ENCODE measurements at places on chromosomes 1 and 21.

DNA sequence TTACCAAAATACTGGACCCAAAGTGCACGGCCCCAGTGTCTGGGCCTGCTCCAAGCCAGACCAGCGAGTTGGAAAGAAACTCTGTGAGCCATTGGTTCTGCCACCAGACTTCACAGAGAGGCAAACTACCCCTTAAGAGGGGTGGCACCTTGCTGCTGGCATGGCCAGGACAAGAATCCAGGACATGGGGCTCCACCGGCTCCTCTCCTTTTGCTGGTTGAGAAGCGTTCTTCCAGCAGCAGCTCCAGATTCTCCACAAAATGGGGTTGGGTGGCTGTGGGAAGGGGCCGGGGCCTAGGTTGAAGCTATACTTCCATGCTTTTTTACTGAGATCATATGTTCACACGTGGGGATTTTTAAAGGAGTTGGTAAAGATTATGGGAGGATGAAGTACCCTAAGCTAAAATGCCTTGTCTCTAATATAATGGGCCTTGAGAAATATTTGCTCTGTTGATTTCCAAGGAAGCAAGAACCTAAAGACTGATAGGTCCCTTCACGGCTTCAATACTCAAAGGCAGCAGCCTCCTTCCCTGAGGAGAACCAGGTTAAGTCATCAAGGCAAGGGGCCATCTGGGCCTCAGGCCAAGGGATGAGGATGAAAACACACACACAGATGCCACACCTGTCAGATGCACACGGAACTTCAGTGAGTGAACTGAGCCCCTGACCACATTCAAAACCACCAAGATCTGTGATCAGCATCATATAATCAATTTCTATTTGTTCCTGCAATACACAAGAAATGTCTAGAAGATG, 3.1 kb downstream of the C1orf198 start:
- no peak for DNase-seq

GRCh38 chr1:44045064-44045463, 13.8 kb upstream of the SLC6A9 start:
- no peak for DNase-seq

- no peak for DNase-seq
Measured at GRCh38 chr1:180962178-180962577, 49.5 kb downstream of the KIAA1614 start.

- DNase-seq = peak; percentile 48
Measured at GRCh38 chr1:94236630-94237290, 624 bp downstream of the ARHGAP29 start.

DNA sequence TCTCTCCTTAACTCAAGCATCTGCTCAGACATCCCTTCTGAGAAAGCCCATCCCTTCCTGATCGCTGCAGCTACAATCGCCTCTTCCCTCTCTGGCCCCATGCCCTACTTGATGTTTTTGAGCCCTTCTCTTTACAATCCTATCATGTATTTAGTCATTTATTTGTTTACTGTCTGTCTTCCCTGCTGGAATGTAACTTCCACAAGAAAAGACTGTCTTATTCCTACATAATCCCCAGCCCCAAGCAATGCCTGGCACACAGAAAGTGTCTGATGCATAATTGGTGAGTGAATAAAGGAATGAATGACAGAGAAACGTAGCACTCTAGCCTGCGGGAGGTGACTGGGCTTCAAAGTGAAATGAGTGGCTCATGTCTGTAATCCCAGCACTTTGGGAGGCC, 25.4 kb downstream of the ECE1 start:
- DNase-seq = no peak

- no peak for DNase-seq
Measured at GRCh38 chr1:184379111-184379752, 7.6 kb upstream of the C1orf21 start.

- DNase-seq = no peak
Measured at GRCh38 chr1:14415396-14415795, 183.1 kb upstream of the KAZN start.

DNA sequence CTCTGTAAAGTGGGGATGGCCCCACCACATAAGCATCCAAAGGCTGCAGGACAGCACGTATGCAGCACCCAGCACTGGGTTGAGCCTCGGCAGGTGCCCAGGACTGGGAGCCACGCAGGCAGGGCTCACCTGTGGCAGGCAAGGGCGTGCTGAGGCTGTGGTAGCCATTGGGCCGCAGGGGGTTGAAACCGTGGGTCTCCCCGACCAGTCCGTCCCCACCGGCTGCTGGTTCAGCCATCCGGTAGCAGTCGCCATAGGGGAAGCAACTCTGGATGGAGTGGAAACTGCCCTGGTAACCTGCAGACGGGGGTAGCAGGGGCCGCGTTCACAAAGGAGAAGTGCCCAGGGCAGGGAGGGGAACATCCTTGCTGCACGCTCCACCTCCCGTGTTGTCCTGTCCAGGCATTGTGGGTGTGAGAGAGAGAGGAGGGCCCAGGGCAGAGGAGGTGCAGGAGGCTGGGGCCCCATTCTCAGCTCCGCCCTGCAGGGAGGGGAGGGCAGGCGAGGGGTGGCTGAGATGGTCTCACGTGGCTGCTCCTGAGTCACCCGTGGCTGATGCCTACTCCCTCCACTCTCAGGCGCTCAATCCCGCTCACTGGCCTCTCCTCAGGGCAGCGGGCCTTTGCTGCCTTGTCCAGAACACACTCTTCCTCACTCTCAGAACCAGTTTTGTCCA, 49.9 kb downstream of the DMRTB1 start:
- DNase-seq = no peak

GRCh38 chr21:44850905-44851657, 22.4 kb downstream of the PTTG1IP start:
- DNase-seq = no peak

GRCh38 chr1:110561596-110561995, 42.6 kb upstream of the KCNA10 start:
- DNase-seq = no peak

- DNase-seq = no peak
Measured at GRCh38 chr1:203491664-203492063, 2.3 kb upstream of the OPTC start.

- DNase-seq = no peak
Measured at GRCh38 chr1:164703960-164704411, 145.0 kb downstream of the PBX1 start.

GRCh38 chr1:162982364-162982763, 86.8 kb upstream of the RGS4 start:
- DNase-seq = no peak

- no peak for DNase-seq
Measured at GRCh38 chr1:107254306-107254705, 113.5 kb downstream of the NTNG1 start.

DNA sequence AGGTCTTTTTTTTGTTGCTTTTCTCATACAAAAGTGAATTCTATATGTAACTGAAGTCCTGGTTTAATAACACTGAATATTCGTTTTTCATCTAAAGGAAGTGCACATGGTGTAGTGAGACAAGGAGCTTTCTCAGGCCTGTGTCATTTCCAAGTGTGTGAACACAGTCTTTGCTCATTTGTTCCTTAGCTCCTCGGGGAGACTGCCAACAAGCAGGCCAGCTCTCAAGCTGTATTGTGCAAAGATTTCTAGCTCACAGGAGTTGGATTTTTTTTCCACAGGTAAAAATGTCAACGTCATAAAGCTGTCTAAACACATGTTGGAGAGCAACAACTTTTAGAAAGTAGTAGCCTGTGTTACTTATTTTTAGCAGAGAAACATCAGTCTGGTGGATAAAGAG, 87.8 kb upstream of the S1PR1 start:
- DNase-seq = peak; percentile 25

- no peak for DNase-seq
Measured at GRCh38 chr1:153364156-153364555, 6.5 kb downstream of the S100A9 start.

DNA sequence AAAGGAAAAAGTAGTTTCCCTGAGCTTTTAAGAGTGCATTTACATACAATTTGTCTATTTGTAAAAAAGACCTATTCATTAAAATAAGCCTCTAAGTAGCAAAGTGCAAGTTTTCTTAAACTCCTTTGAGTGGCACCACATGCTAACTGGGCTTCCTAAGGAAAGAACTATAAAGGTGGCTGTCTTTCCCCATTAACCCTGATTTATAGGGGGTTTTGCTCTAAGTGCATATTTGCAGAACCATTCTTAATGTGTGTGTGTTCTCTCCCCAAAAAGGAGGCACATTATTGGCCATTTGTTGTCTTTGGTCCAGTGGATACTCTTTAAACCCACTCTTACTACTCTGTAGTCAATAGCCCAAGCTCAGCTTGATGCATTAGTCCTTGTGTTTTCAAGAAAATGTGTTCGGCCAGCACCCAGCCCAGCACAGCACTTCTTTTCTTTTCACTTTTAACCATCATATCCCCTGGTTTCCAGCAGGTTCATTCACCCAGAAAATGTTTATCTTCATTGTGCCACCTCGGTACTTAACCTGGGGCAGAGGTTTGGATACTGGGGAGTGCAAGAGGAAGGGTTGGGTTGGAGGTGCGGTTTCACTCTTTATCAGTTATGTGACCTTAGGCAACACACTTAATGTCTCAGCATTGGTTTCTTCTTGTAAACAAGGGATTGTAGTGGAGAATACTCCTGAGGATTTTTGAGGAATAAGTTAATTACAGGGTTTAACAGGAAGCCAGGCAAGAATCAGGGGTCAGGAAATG, 161.9 kb upstream of the UBE2U start:
- no peak for DNase-seq

GRCh38 chr1:100463791-100464424, 74.0 kb upstream of the GPR88 start:
- DNase-seq = peak; percentile 72

DNA sequence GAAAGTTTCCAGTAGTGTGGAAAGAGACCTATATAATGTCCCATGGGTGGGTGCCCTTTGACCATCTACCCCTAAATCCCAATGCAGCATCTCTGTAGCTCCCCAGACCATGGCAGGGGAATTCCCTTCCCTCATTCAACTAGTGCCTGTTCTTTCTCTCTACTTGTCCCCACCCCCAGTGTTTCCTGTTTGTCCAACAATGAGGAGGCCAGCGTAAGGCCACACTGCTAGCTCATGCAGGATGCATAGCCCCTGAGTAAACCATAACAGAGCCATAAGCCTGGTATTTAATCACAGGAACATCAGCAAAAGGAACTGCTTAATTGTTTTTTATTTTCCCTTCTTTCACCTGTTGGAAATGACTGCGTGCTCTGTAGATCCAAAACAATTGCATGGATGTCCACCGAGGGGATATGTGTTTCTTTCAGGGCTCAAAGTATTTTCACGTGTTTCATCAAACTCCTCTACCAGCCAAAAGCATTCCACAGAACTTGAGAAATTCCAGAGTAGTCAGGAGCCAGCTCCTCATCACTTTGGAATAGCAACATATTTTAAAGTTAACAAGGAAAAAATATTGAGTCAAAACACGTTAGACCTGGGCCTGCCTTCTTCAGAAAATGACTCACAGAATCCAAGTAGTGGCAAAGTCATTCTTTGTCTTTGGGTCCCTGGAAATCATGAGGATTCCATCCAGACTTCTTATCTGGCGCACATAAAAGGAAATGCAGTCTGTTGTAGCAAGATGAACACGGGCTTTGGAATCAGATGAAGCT, 162.5 kb upstream of the SGIP1 start:
- DNase-seq = peak; percentile 82

GRCh38 chr1:4055294-4055967, 155.4 kb upstream of the C1orf174 start:
- DNase-seq = no peak

DNA sequence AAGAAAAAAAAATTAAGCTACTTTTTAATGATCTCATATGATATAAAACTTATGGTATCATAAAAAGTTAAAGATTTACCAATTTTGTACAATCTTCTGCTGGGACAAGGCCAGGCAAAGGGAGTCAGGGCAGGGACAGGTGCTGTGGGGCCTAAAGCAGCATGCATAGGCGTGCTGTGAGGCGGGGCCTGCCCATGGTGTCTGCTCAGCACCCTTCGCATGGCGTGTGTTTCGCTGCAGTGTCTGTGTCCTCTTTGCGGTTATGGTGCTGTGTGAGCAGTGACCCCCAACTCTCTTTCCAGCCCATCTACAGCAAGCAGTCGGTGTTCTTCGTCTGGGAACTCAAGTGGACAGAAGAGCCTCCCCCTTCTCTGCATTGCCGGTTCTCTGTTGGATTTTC, 13.4 kb upstream of the PWP2 start:
- DNase-seq = no peak

- DNase-seq = peak; percentile 57
Measured at GRCh38 chr1:201229771-201230635, 39.4 kb downstream of the IGFN1 start.

GRCh38 chr1:116573431-116574095, 2.7 kb upstream of the CD58 start:
- DNase-seq = peak; percentile 57

- no peak for DNase-seq
Measured at GRCh38 chr1:164699815-164700491, 141.0 kb downstream of the PBX1 start.

GRCh38 chr1:218572050-218572449, 226.9 kb downstream of the TGFB2 start:
- DNase-seq = no peak

GRCh38 chr1:88488237-88488636, 195.8 kb upstream of the PKN2 start:
- DNase-seq = peak; percentile 35

- no peak for DNase-seq
Measured at GRCh38 chr1:11505591-11506538, 26.9 kb downstream of the DISP3 start.

GRCh38 chr1:71861022-71861421, 421.3 kb downstream of the NEGR1 start:
- peak; percentile 68 for DNase-seq

DNA sequence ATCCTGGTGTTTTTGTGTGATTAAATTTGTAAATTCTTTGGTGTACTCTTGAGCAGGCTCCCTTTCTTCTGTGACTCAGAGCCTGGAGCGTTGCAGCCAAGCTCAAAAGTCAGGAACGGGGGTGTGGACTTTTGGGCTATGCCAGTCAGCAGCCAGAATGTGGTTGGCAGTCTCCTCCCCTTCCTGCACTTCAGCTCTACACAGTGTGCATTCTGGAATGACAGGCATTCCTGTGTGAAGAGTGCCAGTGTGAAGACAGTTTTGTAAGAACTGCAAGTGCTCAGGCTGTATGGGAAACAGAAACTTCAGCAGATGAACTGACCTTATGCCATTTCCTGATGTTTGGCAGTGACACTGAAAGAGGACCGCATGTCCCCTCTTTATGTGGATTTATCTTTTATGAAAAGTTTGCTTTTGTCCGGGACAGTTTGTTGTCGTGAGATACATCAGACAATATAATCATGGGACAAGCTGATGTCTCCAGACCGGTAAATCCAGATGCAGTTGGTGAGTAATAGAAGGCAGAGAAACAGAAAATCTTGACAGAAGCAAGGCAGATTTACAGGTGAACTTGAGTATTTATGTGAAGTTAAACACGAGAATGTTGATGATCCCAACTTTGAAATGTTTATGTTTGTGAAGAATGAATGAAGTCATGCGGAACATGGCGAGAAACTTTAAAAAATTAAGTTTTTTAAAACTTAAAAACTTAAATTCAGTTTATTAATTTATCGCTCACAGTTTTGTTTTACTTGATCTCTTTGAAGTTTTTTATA, 67.7 kb upstream of the RCC1 start:
- DNase-seq = peak; percentile 95

DNA sequence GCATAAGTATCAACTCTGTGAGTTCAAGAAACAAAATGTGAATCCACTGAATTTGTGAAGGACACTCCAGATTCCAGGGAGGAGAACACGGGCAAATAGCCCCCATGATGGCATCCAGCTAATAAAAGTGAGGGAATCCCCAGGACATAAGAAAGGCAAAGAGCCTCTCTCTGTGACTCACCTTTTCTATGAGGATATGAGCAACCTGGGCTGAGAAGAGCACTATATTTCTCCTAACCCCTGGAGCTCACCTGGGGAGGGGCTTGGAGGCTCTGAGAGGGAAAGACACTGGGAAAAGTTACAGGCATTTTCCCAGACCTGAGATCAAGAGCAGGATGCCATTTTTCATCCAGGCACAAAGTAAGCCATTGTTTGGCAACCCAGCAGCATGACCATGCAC, 1298.8 kb downstream of the PLA2G4A start:
- no peak for DNase-seq

GRCh38 chr1:179175011-179175841, 54.3 kb downstream of the ABL2 start:
- DNase-seq = peak; percentile 85

All from fibroblast of skin of right quadriceps (primary cell).